ENCODE measurements at places on chromosomes 16 and 17. TPM values are rescaled to one million over a fixed set of nuclear protein-coding genes. Genes with fewer than 3 reads are reported as not detected.

DNA sequence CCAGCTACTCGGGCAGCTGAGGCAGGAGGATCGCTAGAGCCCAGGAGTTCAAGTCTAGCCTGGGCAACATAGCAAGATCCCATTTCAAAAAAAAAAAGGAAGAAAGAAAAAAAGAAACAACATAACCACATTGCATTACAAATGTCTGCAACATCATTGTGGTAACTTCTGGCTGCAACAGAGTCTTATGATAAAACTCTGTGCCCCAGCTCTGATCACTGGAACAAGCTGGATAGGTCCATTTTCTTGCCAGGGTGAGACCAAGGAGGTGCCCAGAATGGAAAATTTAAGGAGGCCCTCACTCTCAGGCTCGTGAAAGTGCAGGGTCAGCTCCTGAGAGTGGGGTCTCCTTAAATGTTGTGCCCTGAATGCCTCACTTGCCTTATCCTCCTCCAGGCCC lies 37.8 kb upstream of the KDM8 start:
- DNase-seq, result no peak

GRCh38 chr16:79505344-79505743 lies 95.2 kb downstream of the MAF start:
- DNase-seq, result no peak

DNA sequence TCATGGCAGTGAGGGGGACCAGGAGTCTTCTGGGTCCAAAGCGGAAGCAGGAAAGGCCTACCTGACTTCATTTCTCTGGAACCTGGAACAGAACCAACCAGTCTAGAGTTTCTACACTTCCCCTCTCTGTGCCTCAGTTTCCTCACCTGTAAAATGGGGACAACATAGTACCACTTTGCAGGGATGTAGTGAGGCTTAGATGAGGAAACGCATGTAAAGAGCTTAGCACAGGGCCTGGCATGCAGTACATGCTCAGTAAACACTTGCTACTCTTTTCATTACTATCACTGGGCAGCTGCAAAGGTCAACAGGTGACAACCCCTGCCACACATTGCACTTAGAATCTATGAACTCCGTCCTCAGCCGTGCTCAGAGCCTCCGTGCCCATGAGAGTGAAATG lies 24.2 kb downstream of the MYO15A start:
- no peak for DNase-seq

- no peak for DNase-seq
These were observed 73.6 kb upstream of the HAS3 start for GRCh38 chr16:69031877-69032301.

GUCY2D gene
- not detected for total RNA-seq

- peak; percentile 76 for DNase-seq
These were observed 702 bp downstream of the IRX5 start for GRCh38 chr16:54931120-54932014.

- peak; percentile 55 for DNase-seq
These were observed 1.7 kb downstream of the MAP2K3 start for GRCh38 chr17:21286066-21286770.

DNA sequence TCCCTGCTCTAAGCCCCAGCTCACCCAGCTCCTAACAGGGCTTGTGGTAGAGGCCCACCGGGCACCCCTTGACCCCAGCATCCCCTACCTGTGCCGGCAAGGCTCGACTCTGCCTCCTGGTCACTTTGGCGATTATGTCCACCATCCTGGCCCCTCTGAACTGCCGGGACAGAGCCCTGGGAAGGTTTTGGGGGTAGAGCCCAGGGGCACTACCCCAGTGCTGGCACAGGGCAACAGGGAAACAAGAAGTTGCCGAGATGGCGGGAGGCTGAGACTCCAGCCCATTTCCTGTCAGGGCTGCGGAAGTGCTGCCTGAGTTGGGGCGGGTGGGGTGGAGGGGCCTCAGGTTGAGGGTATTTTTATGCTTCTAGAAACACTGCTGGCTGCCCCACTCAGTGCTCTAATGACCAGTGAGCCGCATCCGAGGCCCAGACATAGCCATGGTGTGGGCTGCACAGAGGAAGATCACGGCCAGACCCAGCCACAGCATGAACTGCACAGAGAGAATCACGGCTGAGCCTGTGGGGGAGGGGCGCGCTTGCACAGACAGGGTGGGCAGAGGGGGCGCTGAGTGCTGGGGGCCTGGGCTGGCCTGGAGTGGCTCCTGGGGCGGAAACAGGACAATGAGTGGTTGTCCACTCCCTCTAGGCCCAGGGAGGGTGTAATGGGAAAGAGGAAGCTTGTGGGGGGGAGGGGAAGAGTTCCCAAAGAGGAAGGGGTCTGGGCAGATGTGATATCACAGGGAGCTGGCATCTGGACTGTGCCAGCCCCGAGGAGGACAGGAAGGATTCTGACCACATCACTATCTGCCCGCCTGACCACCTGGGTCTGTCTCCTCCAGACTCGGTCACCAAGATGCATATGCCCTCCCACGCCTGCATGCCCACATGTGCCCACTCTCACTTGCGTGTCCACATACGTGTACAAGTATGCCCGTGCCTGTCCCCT lies 22.3 kb downstream of the ARHGAP27 start:
- peak; percentile 59 for DNase-seq

DNA sequence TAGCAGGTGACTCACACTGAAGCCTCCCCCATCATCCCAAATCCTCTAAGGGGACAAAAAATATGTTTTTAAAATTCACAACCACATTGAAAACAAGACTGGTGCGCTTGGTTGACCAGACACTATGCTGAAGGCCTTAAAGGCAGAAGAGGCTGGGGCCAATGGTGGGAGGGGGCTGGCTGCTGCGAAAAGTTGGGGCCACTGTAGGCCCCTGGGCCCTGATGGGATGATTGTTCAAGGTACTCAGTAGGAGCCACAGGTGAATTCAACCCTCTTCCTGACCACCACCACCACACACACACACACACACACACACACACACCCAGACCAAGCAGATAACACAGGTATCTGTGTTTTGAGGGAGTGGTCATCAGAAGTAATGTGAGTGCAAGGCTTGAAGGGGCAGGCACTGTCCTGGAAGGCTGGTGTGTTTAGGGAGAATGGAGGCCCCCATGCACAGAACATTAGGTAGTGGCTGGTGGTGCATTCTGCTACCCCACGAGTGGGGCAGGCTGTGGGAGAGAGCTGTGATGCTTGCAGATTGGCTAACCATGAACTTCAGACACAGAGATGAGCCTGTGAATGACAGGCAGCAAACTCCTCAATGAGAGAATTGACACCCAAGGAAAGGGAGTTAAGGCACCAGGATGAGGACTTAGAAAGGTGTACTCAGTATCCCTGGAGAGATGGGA lies 55.0 kb downstream of the NT5M start:
- DNase-seq, result no peak

BRIP1 gene
- 12.0 TPM for total RNA-seq

- DNase-seq, result no peak
These were observed 79.9 kb upstream of the MON1B start for GRCh38 chr16:77111056-77111565.

ABCA10 gene
- not detected for total RNA-seq

DNA sequence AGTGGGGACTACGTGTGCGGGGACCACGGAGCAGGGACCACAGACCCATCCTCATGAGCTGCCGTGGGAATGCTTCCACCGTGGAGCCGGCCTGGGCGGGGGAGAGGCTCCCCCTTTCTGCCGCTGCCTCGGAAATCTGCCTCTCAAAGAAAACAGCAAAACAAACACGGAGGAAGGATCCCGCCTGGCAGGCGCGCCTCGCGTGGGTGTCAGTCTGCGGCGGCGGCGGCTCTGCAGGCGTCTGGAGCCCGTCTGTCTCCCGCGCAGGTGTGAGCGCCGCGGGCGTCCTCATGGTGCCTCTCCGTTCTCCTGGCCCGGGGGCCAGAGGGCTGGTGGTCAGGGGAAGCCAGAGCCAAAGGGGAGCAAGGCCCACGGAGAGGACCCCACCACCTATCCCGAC lies 27.5 kb downstream of the GSE1 start:
- DNase-seq, result no peak

GRCh38 chr16:10957771-10958482 lies 13.6 kb downstream of the CLEC16A start:
- no peak for DNase-seq

DNA sequence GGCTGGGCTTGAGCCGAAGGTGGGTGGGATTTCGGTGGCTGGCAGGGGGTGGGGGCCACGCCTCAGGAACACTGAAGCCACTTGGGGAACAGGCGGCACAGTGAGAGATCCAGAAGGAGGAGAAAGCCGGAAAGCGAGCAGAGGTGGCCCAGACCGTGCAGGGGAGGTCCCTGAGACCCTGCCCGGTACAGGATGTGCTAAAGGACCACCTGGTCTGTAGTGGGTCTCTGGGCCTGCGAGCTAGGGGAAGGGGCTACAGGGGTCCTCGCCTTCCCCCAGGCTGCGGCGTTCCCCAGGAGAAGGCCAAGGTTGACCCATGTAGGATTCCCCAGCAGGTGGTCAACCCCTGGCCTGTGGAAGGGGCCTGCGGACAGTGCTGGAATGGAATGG lies at the start of gene TLE7:
Gene TLE7 (minus strand): TSS at position 4 of the 390 bp plus-strand sequence. CDS start 8,730 bp downstream, outside the sequence.
- DNase-seq, result no peak

GRCh38 chr17:39927929-39928857 lies 661 bp downstream of the LRRC3C start:
- peak; percentile 91 for DNase-seq

DNA sequence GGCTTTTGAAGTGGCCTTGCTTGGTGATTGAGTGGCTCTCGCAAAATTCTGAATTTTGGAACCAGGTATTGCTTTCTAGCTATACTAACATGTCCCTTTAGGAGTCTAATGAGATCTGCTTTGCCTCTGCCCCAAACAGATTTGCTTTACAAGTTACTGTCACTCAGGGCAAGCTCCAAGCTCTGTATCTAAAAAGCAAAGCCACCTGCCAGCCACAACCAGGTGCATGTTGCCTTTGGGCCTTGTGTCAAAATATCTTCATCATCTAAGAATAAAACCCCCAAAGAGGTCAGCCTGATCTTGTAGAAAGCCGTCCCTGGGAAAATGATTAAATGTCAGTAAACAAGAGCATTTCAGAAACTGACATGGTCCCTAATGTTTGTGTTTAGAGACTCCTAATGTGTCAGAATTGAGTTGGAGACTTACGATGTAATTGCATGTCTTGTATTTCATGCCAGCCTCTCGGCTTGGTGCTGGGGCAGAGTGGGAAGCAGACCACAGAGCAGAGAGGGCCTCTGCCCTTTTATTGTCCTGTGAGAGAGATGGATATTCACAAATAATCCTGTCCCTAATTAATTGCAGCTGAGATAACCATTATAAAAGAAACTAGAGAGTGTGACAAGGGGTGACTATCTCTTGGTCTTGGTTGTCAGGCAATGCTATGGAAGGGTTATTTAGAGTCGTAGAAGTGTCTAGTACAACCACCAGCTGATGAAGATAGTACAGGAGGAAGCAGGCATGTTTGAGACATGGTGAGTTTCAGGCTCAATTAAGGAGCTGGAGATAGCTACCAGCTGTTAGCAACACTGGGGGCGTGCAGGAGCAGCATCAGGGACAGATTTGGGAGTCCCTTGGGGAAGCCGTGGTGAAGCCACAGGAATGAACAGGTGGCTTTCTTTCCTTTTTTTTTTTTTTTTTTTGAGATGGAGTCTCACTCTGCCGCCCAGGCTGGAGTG lies 90.7 kb downstream of the PITPNC1 start:
- DNase-seq, result no peak

TBC1D16 gene
- 81.8 TPM for total RNA-seq

- DNase-seq, result no peak
These were observed 475.0 kb downstream of the HS3ST3B1 start for GRCh38 chr17:14775731-14776492.

DNA sequence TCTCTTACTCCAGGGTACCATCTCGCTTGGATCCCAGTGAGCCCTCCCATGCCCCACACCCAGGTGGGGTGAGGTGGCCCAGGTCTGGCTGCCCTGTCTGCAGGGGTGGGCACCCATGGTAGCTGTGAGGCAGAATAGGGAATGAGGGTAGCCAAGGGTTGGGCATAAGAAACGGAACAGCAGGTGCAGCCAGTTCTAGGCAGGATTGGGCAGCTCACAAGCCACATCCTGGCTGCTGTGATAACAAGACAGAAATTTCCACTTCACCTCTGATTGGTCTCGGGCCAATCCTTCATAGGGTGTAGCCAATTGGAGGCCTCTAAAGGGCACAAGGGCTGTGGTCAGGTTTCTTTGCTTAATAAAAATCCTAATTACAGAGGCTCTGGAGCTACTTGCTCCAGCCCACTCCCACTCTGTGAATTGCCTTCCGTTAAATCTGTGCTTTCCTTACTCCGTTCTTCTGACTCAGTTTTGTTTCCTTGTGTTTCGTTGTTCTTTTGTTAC lies 1.5 kb upstream of the ARHGDIG start:
- no peak for DNase-seq

EVPLL gene
- total RNA-seq, result not detected

GCGR gene
- 0.07 TPM for total RNA-seq

DNA sequence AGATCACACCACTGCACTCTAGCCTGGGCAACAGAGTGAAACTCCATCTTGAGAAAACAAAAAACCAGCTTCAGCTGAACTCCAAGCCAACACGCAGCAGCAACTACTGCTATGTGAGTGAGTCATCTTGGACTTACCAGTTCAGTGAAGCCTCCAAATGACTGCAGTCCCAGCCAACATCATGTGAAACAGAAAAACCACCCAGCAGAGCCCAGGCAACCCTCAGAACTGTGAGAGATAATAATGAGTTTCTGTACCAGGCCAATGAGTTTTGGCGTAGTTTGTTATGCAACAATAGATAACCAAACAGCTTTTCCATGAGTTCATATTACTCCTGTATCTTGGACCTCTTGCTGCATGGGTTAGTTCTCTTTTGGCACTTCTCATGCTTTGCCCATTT lies 23.3 kb downstream of the PHF12 start:
- no peak for DNase-seq

DNA sequence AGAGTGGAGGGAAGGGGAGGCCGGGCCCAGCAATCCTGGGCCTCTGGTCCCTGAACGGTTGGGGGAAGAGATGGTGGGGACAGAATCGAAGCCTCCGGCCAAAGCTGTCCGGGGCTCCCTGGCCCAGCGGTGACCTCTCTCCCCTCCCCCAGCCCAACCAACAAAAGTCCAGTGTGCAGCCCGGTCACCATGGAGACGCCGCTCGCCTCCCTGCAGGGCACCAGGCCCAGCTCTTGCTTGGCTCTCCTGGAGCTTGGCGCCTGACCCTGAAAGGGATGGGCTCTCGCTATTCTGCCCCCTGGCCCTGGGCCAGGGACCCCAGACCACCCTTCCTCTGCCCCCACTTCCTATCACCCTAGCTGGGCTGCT lies 1.3 kb downstream of the METRN start:
- peak; percentile 90 for DNase-seq

- no peak for DNase-seq
These were observed 328.6 kb upstream of the PMFBP1 start for GRCh38 chr16:72500545-72500944.

DNA sequence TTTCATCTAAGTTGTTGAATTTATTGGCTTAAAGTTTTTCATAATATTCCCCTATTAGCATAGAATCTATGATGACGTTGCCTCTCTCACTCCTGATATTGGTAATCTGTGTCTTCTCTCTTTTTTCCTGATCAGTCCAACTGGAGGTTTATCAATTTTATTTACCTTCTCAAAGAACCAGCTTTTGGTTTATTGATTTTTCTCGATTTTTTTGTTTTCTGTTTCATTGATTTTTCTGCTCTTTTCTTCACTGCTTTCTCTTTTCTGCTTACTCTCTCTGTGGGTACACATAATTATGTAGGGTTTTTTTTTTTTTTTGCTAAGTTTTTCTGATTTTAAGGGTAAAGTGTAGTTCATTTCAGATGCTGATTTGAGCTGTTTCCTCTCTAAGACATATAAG lies 29.7 kb downstream of the MRTFB start:
- DNase-seq, result no peak

GRCh38 chr16:10339777-10340732 lies 45.8 kb upstream of the ATF7IP2 start:
- no peak for DNase-seq

- DNase-seq, result peak; percentile 66
These were observed 78.8 kb downstream of the WIPI1 start for GRCh38 chr17:68378268-68379176.

GRCh38 chr16:4323845-4324488 lies 8.1 kb downstream of the GLIS2 start:
- peak; percentile 97 for DNase-seq

CYLD gene
- 5.0 TPM for total RNA-seq

Measured in H7 (cell line).